Stimulated activated CD4-positive, alpha-beta T cell treated with anti-CD3 and anti-CD28 coated beads, Interleukin-12 subunit alpha, Interleukin-12 subunit beta, amount 100 ng/mL, for 4 hours (primary cell): ENCODE measurements at places on chromosomes 3 and 15.

GRCh38 chr3:168926426-168926825 lies 737.1 kb downstream of the MECOM start:
- DNase-seq: no peak

- DNase-seq: no peak
Observed at GRCh38 chr3:112972158-112972557, 2.7 kb downstream of the CD200R1 start.

- DNase-seq: no peak
Observed at GRCh38 chr3:160065786-160066185, 77.2 kb downstream of the IL12A start.

- no peak for DNase-seq
Observed at GRCh38 chr3:31670136-31670535, 137.4 kb downstream of the STT3B start.

DNA sequence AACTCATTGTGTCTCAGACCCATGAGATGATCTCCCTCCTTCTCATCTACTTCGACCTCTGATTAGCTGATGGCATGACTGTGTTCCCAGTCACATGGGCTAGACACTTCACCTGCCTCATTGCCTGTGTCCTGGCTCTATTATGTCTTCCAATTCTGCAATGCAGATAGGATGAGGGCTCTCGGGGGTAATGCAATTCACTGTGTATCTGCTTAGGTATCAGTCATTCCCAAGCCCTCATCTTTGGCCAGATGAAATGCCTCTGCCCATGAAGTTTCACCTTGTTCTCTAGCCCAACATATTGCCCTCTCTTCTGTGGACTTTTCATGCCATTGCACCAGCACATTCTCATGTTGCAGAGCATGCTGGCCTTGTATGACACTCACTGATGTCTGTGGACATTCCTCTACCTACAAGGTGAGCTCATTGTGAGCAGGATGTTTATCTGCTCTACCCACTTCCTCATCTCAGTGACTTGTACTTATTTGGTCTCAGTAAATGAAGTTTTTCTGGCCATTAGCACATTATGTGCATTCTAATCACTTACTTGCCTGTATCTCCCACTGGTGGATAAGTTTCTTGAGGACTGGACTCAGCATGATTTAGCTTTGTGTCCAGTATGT lies 32.3 kb downstream of the MOBP start:
- no peak for DNase-seq

GRCh38 chr15:41511899-41512369 lies 1.7 kb downstream of the LTK start:
- no peak for DNase-seq

- no peak for DNase-seq
Observed at GRCh38 chr15:20345401-20345958, 196.1 kb downstream of the GOLGA6L6 start.

- no peak for DNase-seq
Observed at GRCh38 chr3:99633887-99634558, 4.4 kb upstream of the COL8A1 start.

- DNase-seq: no peak
Observed at GRCh38 chr3:124263168-124263567, 271.2 kb upstream of the ROPN1 start.

DNA sequence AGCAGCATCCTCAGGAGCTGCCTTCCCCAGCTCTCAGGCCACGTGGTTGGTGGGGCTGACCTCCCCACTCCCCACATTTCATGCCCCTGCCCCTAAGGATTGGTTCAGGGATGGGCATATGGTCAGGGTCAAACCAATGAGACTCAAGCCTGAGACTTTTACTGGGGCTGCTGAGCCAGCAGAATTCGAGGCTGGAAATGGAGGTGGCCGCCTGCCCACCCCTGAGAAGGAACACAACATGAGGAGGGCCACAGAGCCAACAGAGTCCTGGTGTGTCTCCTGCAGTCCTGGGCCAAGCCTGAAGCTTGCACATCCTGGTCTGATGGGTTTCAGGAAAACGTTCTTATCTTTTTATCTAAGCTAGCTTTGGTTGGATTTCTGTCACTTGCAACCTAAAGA lies 5.9 kb downstream of the EHD4 start:
- no peak for DNase-seq

GRCh38 chr15:80803580-80804525 lies 24.7 kb downstream of the CEMIP start:
- DNase-seq: peak; percentile 32
